ENCODE measurements at places on chromosomes 1 and 21.

- ATAC-seq, result no peak
Observed at GRCh38 chr1:184822267-184822666, 67.6 kb upstream of the EDEM3 start.

DNA sequence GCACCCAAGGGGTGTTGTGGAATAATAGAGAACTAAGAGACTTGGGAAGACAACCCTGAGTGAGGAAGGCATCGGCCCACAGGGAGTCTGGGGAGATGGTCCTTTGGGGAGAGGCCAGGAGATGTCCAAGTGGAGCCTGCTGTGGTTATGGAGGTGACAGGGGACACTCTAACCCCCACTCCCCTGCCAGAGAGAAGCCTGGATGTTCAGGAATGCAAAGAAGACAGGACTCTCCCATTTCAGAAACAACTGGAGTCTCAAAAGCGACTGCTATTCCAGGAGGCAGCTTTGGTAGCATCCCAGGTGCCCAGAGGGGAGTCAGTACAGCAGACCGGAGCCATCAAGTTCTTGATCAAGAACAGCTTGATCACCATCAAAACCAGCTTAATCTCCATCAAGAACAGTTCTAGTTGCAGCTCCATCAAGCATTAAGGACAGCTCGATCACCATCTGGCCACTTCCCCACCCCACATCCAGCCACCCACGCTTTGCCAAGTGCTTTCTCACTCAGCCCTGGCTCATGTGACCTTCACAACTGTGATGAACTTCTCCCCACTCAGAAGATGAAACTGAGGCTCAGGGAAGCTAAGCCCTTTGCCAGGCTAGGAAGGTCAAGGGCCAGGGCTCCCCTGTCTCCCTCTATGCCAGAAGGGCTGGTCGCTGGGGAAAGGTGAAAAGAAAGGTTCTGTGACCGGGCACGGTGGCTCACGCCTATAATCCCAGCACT is 743 bp downstream of the CD52 start:
- ATAC-seq, result no peak

DNA sequence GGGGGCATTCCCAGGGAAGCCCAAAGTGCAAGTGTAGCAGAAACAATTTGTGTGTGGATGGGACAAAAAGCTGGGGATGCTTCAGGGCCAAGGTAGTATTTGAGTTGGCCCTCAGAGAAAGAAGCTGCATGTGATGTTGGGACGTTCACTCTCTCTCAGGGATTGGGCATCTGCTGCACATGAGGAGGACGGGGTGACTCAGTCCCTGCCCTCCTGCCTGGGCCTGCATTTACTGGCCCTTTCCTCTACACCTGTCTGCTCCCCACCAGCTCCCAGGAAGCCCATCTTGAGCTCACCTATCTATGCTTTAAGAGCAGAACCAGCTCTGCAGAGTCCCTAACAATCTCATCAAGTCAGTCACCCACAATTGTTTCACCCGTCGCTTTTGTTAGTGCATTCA is 23.5 kb upstream of the MPZL1 start:
- ATAC-seq, result no peak

GRCh38 chr21:44514746-44515358 is 25.1 kb downstream of the KRTAP10-1 start:
- no peak for ATAC-seq

GRCh38 chr21:44923480-44924084 is 2.9 kb upstream of the ITGB2 start:
- ATAC-seq, result no peak

DNA sequence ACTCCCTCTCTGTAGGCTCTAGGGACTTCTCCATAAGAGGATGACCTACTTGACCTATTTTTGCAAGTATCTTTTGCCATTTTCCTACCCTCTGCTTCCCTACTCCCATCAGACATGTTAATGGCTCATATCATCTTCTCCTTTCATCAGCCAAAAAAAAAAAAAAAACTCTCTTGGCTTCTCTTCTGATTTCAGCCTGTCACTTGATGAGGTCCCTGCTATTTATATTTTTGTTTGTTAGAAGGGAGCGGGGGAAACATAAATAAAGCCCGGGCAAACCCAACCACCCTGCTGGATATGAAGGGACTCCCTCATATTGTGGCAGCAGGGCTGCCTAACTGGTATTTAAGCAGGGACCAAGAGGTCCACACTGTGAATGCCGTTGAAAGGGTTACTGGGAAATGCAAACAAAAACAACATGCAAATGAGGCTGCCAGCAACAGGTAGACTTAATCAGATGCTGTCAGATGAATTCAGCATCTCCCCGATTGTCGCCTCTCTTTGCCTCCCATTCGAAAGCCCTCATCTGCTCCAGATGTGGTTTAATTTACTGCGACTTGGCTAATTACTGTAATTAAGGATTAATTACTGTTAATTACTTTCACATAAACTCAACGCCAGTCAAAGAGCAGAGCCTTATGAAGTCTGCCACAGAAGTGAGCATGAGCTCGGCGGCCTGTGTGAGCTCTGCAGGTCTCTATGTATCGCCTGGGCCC is 172.3 kb downstream of the PBX1 start:
- ATAC-seq, result no peak

- no peak for ATAC-seq
Observed at GRCh38 chr1:3034162-3034561, 12.9 kb downstream of the ACTRT2 start.

- no peak for ATAC-seq
Observed at GRCh38 chr1:116260621-116261020, 112.4 kb upstream of the ATP1A1 start.

DNA sequence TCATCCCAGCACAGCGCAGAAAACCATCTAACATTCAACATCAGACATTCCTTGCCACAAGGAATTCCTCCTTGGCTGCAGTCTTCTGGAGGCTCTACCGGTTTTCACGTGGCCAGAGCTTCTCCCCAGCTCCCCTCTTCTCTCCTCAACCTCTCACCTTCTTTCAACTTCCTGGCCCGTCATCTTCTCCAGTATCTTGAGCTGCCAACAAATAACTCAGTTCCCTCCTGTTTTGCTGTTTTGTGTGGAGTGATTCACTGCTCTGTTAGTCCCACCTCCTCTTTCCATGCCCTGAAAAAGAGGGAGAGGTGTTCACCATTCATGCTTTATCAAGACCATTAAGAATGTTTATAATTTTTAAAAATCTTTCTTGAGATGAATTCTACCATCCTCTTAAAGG is 32.6 kb downstream of the PIGM start:
- ATAC-seq, result no peak

- ATAC-seq, result no peak
Observed at GRCh38 chr1:185559151-185559550, 175.0 kb upstream of the HMCN1 start.

DNA sequence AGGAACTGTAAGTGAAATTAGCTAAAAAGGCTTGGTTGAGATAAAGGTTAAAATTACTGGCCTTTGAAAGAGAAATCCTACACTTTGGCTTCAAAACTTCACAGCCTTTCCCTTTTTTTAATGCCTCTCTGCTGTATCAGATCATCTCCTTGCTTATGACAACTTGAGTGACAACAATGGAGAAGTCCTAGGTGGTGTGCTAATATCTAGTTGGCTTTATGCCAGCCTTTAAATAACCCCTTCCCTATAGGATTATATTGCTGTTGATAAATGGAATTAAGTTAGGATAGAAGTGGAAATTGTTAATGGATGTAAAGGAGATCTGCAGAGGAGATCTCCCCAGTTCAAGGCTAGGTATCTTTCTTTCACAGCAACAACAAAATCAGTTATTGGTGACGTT is 130.2 kb upstream of the ATP1B1 start:
- ATAC-seq, result no peak

DNA sequence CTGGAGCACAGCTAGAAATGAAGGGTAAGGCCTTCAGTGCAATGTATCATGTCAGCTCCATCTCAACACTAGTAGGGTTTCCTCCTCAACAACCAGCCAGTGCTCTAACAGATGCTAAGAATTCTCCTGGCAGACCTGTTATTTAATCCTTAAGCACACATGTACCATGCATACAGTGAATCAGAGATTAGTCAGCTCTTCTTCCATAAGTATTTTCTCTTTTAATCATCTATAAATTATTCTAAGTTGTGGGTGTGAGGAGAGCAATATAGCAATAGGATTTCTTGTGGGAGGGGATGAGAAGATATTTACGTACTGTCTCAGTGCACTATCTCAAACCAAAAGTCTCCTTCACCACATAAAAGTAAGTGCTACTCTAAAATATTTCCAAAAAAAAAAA is 95.3 kb downstream of the COP1 start:
- ATAC-seq, result no peak

DNA sequence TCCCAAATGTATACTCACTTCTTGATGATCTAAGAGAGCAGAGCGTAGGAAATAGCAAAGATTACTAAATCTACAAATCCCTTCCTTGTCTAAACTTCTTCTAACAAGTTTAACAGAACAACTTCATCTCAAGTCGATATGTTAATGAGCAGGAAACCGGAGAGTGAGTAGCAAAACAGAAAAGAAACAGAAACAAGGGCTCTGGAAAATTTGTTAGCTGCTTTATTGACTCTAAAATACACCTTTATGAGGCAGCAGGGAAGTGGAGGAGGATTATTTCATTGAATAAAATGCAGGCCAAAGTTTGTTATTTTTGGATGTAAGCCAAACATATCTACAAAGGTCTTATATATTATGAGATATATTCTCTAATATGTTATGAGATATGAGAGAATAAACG is 192.4 kb downstream of the LRRIQ3 start:
- no peak for ATAC-seq

- ATAC-seq, result no peak
Observed at GRCh38 chr1:42999308-42999707, 40.6 kb upstream of the SLC2A1 start.

DNA sequence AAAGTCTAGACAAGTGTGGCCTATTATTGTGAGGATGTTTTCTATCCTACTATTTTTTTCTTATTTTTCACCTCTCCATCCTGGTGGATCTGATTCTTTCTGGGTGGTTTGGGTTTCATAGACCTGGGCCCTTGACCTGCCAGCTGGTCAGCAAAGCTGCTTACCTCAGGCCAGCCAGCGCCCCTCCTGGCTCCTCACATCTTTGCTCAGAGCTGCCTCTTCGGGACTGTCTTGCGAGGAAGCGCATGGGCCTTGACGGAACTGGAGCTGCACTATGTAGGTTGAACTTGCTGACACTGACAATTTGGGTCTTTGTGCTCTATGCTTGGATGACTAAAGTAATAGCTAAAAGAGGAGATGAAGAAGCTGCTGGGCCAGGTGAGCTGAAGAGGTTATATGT is 138.5 kb upstream of the SYT6 start:
- ATAC-seq, result no peak

- no peak for ATAC-seq
Observed at GRCh38 chr1:83104558-83104957, 894.4 kb downstream of the TTLL7 start.

GRCh38 chr1:206799311-206799710 is 27.0 kb upstream of the IL10 start:
- no peak for ATAC-seq

DNA sequence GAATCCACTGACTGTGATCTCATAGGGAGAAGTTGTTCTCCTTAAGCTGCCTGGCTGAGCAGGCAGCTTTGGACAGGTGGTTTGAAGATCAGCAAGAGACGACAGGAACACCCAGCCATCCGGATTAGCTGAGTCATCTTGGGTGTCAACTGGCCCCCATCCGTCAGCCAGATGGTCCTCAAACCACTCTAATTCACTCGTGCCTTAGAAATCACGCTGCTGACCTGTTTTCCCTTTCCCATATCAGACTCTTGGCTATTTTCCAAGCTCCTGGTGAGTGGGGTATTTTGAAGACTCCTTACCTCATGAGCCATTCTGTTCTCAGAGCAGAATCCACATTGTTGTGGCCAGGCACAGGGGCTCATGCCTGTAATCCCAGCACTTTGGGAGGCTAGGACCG is 149.1 kb upstream of the L1TD1 start:
- ATAC-seq, result no peak

DNA sequence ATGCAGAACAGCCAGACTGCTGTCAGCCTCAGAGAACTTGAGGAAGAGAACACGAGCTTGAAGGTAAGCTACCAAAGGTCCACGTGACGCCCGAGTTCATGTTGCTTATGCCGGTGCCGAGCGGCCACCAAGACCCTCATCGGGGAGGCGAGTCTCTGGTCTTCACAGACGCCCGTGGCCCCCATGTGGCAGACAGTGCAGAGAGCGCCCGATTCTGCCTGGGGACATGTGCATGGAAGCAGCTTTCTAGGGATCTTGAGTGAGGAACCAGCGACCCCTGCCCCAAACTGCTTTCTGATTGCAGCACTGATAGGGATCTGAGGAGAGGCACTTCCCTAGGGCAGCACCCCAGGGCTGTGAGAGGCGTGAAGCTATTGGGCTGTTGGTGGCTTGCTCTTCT is 56.3 kb upstream of the DIP2A start:
- no peak for ATAC-seq

GRCh38 chr1:41490911-41491310 is 6.4 kb upstream of the EDN2 start:
- ATAC-seq, result no peak

DNA sequence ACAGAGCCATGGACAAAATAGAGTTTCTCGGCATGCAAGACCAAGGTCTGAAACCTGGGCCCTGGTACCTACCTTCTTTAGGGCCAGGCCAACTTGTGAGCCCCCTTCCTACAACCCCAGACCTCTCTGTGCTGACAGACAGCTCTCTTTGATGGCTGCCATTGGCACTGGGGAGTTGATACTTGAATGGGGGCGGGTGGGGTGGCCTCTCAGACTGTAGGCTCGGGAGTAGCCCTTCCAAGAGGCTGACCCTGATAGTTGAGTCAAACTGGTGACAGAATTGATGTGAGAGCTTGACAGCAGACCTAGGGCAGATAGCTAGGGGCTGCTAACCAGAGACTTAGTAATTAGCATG is 44.7 kb upstream of the PSEN2 start:
- no peak for ATAC-seq

DNA sequence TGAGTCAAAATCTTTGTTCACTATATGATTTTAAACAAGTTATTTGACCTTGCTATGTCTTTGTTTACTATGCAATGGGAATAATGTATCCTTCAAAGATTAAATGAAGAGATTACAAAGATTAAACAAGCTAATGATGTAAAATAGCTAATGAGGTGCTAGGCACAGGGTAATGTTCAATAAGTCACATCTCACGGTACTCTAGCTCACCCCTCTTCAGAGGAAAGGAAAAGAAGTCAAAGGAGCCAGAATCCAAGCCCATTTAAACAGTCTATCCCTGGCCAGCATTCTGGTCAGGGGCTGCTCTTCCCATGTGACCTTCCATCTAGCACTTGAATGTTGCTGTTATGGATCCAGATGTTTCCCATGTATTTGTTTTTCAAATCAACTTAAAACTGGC is 412.4 kb upstream of the CAMK1G start:
- no peak for ATAC-seq

DNA sequence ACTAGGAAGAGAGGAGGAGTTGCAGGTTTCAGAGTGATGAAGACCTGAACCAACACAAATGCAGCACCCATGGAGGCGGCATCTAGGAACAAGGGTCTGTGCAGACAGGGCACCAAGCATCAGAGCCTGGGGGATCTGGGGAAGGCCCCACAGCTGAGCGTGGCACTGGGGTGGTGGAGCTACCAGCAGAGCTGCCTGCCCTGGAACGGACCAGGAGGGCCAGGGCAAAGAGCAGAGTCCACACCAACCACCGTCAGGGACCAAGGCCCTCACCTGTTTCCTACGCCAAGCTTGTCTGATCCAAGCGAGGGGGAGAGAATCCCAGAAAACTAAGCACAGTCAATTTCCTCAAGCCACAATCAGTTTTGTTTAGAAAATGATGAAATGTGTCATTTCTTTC is 79.0 kb upstream of the SYT6 start:
- no peak for ATAC-seq
